ENCODE measurements at places on chromosomes 2 and 18.

GRCh38 chr2:51224790-51225189, 192.9 kb upstream of the NRXN1 start:
- no peak for DNase-seq

DNA sequence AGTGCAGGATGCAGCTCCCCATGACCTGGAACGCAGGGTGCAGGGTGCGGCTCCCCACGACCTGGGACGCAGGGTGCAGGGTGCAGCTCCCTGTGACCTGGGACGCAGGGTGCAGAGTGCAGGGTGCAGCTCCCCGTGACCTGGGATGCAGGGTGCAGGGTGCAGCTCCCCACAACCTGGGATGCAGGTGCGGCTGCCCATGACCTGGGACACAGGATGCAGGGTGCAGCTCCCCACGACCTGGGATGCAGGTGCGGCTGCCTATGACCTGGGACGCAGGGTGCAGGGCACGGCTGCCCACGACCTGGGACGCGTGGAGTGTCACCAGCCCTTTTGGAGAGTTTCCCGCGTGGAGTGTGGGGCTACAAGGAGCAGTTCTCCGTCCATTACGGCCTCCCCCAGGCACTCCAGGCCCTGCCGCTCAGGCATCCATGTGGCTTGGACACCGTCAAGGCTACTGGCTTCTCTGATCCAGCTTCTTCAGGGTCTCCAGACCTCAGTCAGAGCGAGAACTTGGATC, 38.7 kb downstream of the PXDN start:
- no peak for DNase-seq

- DNase-seq = no peak
These were observed 121.9 kb downstream of the PAX3 start for GRCh38 chr2:222176890-222177289.

GRCh38 chr2:30315391-30316063, 84.2 kb downstream of the LBH start:
- no peak for DNase-seq

DNA sequence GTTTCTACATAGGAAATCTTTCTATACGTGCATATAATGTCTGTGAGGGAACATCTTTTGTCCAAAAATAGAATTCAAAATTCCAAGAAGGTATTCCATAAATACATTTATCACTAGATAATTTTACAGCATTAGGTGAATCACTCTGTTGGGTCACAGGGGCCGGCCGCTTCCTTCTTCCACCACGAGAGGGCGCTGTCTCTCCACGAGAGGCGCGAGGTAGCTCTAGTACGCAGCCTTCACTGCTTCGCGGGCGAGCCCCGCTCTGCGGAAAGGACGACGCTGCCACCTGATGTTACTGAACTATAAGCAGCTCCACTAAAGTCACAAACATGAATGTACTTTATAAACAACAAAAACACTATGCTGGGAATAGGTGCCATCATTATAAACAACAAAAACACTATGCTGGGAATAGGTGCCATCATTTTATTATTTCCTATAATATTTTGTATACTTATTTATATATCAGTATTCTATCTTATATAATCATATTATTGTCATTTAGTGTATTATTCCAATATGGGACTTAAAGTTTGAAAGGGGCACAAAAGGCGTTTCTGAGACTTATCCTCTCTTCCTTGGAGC, 69.4 kb upstream of the REV1 start:
- DNase-seq = peak; percentile 95

DNA sequence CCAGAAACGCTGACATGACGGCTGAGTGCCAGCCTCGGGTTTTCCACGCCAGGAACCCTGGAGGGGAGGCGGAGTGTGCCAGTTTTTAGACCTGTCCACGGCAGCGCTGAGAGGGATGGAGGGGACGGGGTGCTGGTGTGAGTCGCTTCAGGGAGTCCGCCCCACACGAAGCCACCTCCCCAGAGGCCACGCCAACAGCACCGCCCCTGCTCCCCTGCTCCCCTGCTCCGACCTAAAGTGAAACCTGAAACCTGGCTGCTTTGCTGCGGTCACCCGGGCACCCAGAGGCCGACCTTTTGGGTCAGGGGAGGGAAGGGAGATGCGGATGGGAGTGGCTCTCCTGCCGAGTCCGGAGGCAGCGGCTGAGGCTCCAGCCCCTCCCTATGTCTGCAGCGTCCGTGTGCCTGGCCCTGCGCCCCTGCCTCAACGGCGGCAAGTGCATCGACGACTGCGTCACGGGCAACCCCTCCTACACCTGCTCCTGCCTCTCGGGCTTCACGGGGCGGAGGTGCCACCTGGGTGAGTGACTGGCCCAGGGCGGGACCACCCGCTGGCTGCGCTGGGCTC, 38.1 kb downstream of the SNED1 start:
- DNase-seq = peak; percentile 77

DNA sequence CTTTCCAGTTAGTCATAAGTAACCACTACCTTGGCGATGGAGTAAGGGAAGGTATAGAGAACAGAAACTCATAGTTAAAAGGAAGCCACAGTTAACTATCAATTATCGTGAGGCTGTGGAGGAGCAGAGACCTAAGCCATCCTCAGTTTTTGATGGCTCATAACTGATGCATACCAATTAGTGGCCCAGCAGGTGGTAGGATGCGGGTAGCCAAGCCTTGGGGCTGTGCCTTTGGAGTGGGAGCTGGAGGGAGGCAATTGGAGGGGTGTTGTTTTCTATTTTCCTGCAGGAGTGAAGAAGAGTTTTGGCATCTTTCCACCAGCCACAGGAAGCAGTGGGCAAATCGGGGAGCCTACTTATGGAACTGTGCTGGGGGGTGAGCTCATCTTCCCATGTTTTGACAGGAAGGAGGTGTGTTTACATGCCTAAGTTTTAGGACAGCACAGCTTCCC, 194.8 kb downstream of the TPGS2 start:
- no peak for DNase-seq

DNA sequence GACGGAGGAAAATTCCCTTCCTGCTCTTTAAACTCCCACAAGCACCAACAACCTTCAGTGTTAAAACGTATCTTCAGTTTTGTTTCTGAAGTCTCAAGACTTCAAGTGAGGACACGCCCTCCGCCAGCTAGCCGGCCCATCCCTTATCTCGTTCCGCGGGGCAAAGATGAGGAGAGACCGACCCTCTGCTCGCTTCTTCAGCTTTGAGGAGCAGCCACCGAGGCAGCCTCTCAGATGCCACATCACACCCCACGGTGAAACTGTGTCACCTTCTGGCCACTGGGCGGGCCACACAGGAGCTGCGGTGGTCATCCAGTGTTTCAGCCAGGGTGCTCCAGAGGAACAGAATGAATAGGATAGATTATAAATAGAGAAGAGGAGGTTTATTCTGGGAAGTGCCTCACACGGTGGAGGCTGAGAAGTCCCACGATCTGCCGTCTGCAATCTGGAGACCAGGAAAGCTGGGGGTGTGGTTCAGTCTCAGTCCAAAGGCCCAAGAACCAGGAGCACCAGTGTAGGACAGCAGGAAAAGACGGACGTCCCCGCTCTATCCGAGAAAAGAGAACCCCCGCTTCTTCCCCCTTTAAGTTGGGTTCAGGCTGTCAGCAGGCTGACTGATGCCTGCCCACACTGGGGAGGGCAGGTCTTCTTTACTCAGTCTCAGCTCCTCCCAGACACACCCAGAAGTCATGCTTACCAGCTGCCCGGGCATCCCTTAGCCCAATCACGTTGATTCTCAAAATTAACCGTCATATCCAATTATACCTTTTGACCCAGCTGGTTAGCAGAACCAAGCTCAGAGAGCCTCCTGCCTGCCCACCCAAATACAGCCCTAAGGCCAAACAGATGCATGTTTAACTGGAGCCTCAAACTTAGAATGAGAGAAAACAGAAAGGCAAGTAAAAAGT, 399.7 kb upstream of the ID2 start:
- no peak for DNase-seq

GRCh38 chr2:58609326-58609725, 368.2 kb upstream of the FANCL start:
- no peak for DNase-seq

- no peak for DNase-seq
These were observed 195.0 kb downstream of the DLGAP1 start for GRCh38 chr18:4260107-4260506.

DNA sequence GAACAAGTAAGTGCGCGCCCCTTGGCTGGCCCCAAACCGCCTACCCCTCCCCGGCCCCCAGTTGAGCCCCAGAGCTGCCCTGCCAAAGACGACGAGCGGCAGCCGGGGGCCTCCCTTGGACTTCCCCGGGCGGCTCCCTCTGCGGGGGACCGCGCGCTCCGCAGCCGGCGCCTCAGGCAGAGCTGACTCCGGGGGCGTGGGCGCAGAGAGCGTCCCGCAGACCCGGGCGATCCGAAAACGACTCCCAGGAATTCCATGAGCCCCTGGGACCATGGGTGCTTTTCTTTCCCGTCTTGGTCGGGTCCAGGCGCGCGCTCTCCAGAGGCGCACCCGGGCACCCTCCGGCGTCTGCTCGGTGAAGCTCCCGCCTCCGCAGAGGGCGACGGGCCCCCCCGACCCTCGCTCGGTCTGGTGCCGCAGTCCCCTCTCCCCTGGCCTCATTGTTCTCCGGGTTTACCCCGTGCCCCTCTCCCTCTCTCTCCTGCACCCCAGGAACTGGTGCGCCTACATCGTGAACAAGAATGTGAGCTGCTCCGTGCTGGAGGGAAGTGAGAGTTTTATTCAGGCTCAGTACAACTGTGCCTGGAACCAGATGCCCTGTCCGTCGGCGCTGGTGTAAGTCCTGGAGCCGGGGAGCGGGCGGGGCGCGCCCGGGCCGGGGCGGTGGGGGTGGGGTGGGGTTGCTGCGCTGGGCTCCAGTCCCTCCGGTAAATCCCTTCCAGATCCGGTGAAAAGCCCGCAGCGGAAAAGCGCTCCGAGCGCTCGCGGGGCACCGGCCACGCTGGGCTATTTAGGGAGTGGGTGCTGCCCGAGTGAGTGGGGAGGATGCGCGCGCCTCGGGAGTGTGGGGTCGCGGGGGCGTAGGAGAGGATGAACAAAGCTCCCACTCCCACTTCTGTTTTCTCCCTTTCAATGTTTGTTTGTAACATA, 776 bp downstream of the EMILIN2 start:
- peak; percentile 81 for DNase-seq

DNA sequence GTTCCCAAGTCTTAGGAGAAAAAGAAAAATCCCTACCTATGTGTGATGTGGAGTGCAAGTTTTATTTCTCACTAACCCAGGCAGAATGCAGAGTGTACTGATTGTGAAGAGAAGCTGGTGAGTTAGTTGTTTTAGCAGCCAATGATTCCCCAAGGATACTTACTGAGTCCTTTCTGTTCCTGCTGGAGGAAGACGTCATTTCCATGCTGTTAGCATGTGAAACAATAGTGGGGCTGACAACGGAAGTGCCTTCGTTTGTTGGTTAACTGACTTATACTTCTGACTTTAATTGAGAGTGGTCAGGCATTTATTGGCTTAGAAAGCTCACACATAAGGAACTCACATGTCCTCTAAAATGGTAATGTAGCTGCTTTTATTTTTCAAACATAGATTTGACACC, 180.6 kb downstream of the MC4R start:
- DNase-seq = no peak

- DNase-seq = no peak
These were observed 115.2 kb downstream of the ZNF236 start for GRCh38 chr18:76937597-76937996.

- DNase-seq = no peak
These were observed 239.1 kb downstream of the ASXL3 start for GRCh38 chr18:33817096-33817495.

- DNase-seq = no peak
These were observed 95.1 kb downstream of the CRIM1 start for GRCh38 chr2:36450466-36451196.

DNA sequence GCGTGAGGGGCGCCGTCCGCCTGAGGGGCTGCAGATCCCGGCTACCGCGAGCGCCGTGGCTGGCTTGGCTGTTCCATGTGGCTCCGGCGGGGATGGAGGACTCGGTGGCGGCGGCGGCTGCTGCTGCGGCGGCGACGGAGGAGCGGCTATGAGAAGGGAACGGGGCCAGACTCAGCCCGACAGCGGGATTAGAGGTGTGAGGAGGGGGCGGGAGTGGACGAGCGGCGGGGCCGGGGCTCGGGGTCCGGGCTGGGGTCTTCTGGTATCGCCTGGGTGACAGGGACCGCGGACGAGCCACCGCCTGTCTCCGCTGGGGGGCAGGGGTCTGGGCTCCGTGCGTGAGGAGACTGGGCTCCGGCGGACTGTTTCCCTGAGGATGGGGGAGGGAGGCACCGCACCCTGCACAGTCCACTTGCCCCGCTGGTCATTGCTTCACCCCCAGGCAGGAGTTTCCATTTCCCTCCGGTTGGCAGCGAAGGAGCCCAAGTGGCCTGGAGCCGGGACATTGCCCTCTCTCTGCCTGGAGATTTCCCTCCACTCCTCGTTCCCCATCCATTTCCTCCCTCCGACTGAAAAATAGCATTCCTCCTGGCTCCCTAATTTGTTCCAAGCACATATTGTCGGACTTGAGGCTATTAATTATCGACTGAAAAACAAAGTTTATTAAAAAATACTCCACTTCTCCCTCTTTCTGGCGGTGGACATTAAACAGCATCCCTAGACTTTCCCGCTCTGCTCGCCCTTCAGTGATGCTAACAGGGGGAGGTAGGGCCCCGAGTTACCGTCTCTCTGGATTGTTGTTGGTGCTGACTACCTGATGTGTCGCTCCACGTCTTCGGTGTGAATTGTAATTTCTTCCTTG, 577 bp downstream of the EHBP1 start:
- DNase-seq = peak; percentile 80

GRCh38 chr2:166451468-166451867, 42.6 kb downstream of the SCN7A start:
- DNase-seq = no peak

- DNase-seq = no peak
These were observed 245.2 kb upstream of the STON1 start for GRCh38 chr2:48284621-48285212.

DNA sequence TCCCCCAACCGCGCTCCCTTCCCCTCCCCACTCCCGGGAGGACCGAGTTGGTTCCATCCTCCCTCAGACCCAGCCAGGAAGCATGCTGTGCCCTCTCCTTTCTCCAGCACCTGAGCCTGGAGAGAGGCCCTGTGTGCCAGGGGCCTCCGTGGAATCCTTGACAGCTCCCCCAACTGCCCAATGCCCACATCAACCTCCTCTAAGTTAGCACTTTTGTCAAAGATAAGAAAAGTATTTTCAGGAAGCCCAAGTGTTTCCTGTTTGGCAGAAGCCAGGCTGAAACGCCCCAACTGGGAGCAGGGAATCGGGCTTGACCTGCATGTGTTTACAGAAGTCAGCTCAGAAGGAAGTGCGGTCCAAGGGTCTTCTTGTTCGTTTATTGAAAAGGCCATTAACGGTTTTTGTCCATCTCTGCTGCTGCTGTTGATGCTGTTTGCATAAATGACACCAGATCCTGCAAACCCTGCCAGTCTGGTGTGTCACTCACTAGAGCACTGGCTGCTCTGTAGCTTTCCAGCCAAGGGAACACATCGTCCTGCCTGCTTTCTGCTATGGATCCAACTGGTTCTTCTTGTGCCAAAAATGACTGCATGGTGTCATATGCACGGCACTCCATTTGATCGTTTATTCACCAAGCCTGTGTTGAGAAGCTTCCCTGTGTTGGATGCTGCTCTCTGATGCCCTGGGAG, 35.4 kb upstream of the COL6A3 start:
- DNase-seq = peak; percentile 81

- DNase-seq = no peak
These were observed 40.6 kb downstream of the FASTKD2 start for GRCh38 chr2:206805887-206806607.

Measured in Right ventricle myocardium inferior (tissue), 1 donor.